ENCODE measurements at places on chromosomes 2 and 18. TPM values are rescaled to one million over a fixed set of nuclear protein-coding genes. Genes with fewer than 3 reads are reported as not detected.
A peak's percentile ranks its signal among the peaks of the same experiment; 100 is the strongest.

The SERPINB2 gene
- total RNA-seq, result 1.6 TPM

The SCTR gene
- total RNA-seq, result 1.7 TPM

DNA sequence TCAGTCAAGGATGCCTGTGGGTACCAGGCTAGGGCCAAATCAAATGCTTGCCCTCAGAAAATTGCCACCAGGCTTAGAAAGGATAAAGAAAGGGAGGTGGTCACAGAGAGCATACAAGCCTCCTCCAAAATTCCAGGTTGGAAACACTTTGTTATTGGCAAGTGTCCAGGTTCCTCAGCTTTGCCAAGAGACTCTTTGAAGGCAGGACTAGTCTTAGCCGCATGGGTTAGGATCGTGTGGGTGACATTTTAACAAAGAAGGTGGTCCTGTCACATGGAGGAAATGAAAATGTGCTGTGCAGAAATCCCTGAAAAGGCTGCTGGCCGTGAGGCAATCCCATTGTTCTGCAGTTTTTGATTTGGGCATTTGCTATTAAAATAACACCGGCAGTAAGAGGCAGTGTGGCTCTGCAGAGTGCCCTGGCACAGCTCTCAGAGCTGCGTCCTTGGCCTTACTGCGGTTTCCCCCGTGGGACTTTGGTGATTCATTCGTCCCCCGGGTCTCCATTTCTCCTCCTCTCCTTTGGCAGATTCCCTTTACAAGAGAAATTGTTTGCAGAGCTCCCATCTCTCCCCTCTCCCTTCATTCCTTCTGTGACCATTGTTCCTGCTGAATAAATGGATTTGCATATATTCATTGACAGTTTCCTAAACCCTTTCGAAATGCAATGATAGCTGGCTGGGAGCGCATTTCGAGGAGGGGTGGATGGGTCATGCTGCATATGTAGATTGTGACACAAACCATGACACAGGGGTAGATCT lies 187.3 kb downstream of the VAPA start:
- DNase-seq, result no peak

DNA sequence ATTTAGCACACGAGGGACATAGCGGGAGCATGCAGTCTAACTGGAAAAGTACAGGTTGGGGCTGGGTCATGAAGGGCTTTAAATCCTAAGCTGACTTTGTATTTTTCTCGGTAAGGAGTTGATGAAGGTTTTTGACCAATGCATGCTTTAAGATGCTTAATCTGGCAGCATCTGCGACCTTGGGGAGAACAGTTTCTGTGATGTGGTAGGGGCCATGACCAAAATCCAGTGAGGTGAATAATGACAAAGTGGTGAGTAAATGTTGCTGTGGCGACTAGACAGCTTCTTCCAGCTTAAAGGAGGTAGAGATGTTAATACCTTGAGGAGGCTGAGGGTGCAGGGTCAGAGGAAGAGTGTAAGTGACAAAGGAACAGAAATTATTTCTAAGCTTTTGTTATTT lies 174.6 kb upstream of the ALPP start:
- no peak for DNase-seq

DNA sequence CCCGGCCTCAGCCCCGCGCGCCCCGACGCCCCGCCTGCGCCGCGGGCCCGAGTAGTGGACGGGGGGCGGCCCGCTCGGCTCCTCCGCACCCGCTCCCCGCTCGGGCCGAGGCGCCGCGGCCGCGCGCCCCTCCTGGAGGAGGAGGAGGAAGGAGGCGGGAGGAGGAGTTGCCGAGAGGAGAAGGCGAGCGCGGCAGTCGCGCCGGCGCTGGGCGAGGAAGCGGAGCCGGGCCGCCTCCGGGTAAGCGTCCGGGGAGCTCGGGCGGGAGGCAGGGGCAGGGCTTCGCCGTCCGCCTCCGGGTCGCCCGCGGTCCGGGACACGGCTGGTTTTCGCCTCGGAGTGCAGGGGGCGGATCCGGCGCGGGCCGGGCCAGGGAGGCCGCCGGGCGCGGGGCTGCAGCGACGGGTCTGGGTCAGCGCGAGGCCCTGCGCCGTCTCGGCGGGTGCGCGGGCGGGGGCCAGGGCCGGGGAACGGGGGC lies at the start of gene SOCS6:
SOCS6 (plus strand) TSS at position 195 of the 478 bp plus-strand sequence. CDS start 35,624 bp downstream, outside the sequence.
- peak; percentile 82 for DNase-seq

GRCh38 chr2:10309286-10309685 lies 6.6 kb downstream of the HPCAL1 start:
- DNase-seq, result no peak

DNA sequence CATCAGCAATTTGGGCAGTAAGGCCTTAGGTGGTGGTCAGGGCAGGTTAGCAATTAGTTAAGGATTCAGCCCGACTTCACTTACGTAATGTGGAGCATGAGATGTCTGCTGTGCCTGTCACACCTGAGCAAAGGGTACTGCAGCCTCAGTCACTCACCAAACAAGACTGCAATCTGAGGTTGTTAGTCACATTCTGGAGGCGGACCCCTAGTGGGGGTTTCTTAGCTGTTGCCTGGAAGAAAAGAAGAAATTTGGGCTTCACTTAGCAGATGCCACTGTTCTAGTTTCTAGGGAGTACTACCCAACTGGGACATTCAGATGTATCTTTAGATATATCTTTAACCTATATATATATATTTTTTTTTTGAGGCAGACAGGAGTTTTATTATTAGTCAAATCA lies 529.9 kb downstream of the SLC4A3 start:
- no peak for DNase-seq

GRCh38 chr2:18309188-18309587 lies 251.3 kb downstream of the RDH14 start:
- no peak for DNase-seq

GRCh38 chr18:3794537-3795348 lies 344.8 kb downstream of the TGIF1 start:
- DNase-seq, result peak; percentile 21

DNA sequence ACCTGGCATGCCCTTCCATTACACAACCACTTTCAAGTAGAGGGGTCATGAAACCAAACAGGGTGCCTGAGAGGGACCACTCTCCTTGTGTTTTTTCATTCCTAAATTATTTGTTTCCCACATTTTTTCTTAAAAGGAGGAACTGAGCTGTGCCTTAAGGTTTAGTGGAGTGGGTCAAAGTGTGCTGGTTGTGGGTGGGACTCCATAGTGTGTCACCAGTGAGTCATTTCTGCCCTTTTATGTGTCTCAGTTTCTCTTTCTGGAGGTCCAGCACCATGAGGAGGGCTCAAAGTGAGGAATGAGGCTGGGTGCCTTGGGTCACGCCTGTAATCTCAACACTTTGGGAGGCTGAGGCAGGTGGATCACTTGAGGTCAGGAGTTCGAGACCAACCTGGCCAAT lies 37.8 kb downstream of the COMMD1 start:
- DNase-seq, result no peak

GRCh38 chr2:199461711-199462346 lies 4.1 kb upstream of the SATB2 start:
- DNase-seq, result no peak
